ENCODE measurements at places on chromosomes 3 and 15.

GRCh38 chr15:63353887-63354286, 27.8 kb downstream of the CA12 start:
- no peak for DNase-seq

DNA sequence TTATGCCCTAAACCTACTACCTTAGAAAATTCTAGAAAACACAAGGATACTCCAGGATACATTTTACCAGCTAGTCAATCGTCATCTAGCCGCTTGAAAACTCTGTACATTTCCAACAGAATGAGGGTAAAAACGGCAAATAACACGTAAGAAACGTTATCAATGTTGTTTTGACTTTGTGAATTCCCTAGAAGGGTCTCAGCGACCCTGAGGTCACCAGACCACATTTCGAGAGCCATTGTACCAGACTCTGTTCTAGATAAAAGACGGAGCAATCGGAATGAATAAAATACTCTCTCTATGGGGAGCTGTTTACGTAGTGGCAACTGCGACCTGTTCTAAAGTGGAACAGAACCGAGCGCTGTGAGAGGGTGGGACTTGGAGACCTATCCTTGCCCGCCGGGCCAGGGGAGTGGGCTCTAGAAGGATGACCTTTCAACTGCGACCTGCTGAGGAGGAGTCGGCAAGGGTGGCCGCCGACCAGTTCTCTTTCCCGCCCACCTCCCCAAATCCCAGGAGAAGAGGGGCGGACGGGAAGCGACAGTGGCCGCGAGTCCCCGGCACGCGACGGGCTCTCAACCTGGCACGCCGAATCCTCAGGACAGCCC, 778 bp upstream of the AP4E1 start:
- no peak for DNase-seq

- DNase-seq, result no peak
These were observed 23.5 kb downstream of the DPH3 start for GRCh38 chr3:16241225-16241624.

GRCh38 chr15:70892912-70893560, 410 bp downstream of the LRRC49 start:
- no peak for DNase-seq

DNA sequence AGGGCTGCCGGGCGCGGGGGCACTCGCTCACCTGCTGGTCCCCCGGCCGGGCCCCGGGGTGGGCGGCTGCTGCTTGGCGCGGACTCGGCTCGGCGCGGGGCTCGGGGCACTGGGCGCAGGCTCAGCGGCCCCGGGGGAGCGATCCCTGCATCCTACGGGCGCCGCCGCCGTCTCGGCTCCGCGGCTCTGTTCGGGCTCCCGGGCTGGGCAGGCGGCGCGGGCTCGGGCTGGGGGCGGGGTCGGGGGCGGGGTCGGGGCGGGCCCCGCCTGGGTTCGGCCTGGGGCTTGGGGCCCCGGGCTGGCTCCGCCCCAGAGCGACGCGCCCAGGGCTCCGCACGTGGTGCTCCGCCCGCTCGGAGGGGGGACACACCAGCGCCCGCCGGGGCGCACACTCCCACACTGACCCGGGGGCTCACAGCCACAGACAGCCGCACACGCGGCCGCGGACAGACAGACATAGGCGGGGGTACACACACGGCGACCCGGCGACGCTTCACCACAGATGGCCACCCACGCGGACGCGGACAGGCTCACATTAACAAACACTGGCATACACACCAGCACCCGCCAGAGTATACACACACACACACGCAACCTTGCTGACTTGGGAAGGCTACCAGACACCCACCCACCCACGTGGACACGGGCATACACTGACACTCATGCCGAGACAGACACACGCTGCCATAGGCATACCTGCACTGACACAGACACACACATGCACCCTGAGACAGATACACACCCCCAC, at the start of gene SCN5A:
Gene SCN5A (minus strand): TSS at position 188 of the 748 bp plus-strand sequence. CDS start 16,380 bp downstream, outside the sequence.
- no peak for DNase-seq

GRCh38 chr15:39461536-39462130, 119.2 kb upstream of the THBS1 start:
- no peak for DNase-seq

GRCh38 chr3:143974271-143975238, 2.9 kb downstream of the DIPK2A start:
- DNase-seq, result no peak

- no peak for DNase-seq
These were observed 35.2 kb downstream of the GLB1 start for GRCh38 chr3:33061782-33062181.

- DNase-seq, result no peak
These were observed 86.6 kb downstream of the TRAK1 start for GRCh38 chr3:42177801-42178150.

- no peak for DNase-seq
These were observed 78.9 kb downstream of the FAM81A start for GRCh38 chr15:59516655-59517461.
